Stimulated activated CD8-positive, alpha-beta memory T cell treated with anti-CD3 and anti-CD28 coated beads, Interleukin-7, amount 100 ng/mL, for 1 hour (primary cell): ENCODE measurements at places on chromosomes 5 and 9.

GRCh38 chr9:133046900-133047295 lies 14.9 kb upstream of the CEL start:
- no peak for DNase-seq

GRCh38 chr9:78871452-78872331 lies 574.8 kb downstream of the PSAT1 start:
- no peak for DNase-seq

GRCh38 chr5:35651002-35651756 lies 33.5 kb downstream of the SPEF2 start:
- DNase-seq: peak; percentile 26

- DNase-seq: no peak
Measured at GRCh38 chr9:127233550-127233949, 31.0 kb upstream of the GARNL3 start.

GRCh38 chr9:114583371-114584155 lies 4.0 kb upstream of the ATP6V1G1 start:
- DNase-seq: no peak

DNA sequence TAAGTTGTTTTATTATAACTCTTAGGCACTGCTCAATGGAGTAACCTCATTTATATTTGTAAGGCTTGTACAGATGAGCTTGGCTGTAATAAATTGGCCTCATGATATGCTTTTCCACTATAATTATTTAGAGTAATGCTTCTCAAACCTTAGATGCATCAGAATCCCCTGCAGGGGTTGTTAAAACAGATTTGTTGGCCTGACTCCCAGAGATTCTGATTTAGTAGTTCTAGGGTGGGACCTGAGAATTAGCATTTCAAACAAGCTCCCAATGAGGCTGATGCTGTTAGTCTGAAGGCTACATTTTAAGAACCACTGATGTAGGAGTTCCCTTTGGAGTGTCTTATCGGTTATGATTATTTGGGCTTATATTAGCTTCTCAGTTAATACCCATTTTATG lies 38.2 kb upstream of the ARSB start:
- DNase-seq: no peak

GRCh38 chr5:80492741-80493140 lies 4.8 kb downstream of the FAM151B start:
- no peak for DNase-seq

DNA sequence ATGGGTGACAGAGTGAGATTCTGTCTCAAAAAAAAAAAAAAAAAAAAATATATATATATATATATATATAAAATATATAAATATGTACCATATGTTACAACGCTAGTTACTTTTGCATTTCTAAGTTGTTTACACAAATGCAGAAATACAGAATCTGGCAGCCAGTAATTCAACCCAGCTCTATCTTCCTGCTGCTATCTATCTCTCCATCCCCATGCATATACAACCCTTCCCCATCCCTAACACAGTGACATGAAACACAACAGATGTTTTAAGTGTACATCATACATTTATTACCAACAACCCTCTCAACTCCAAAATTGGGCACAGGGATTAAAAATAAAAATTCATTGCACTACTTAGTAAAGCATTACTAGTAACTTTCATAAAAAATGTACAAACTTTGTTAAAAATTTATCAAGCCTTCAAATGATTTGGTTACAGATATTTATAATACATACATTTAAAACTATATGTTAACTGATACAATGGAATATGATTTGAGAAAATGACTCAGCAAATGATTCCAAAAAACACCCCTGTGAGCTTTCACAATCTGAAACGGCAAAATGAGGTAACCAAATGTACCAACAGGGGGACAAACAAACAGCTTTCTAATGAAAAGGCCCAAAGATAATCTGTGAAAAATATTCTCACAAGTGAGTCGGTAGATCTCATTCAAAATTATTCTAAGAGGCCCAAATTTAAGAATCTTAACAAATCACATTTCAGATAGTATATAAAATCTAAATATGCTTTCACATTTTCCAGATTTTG lies 63.8 kb downstream of the RNF38 start:
- DNase-seq: no peak

- no peak for DNase-seq
Measured at GRCh38 chr5:53472279-53472678, 8.2 kb upstream of the FST start.

DNA sequence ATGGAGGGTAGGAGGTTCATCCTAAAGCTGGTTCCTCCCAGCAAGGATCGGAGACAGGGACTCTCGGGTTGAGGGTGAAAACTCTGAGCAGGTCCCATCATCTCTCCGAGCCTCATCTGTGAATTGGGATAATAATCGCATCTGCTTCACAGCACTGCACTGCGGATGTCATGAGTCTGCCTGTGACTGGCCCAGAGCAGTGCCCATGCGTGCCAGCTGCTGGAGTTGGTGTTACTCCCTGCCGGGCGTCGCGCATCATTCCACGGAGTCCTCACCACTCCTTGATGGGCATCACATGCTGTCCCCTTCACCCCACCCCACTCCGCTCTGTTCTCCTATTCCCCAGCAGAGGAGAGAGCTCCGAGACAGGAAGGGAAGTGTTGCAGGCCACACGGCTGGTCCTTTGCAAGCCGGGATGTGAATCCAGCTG lies 35.1 kb upstream of the ORM1 start:
- no peak for DNase-seq

DNA sequence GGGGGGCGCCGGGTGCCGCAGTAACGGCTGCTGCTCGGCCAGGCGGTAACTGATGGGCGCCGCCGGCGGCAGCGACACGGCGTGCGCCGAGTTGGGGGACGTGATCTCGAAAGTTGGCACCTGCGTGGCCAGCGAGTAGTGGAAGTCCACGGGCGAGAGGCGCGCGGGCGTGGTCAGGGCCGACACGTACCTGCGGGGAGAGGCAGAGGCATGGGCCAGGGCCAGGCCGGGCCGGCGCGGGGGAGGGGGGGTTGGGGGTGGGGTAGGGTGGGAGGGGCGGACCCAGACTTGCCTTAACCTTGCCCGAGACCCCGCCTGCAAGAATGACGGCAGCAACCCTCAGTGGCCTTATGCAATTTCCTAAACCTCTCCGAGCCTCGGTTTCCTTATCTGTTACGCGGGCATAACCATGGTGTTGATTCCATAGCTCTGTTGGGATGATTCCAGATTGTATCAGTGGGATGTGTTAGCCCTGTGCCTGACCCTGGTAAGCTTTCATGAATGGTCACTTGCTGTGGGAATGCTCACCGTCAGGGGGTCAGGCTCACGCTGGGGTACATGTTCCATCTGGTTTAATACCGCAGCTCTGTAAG lies 53.0 kb downstream of the PSD2 start:
- DNase-seq: no peak

- DNase-seq: no peak
Measured at GRCh38 chr9:113620377-113621161, 157.0 kb downstream of the RGS3 start.

DNA sequence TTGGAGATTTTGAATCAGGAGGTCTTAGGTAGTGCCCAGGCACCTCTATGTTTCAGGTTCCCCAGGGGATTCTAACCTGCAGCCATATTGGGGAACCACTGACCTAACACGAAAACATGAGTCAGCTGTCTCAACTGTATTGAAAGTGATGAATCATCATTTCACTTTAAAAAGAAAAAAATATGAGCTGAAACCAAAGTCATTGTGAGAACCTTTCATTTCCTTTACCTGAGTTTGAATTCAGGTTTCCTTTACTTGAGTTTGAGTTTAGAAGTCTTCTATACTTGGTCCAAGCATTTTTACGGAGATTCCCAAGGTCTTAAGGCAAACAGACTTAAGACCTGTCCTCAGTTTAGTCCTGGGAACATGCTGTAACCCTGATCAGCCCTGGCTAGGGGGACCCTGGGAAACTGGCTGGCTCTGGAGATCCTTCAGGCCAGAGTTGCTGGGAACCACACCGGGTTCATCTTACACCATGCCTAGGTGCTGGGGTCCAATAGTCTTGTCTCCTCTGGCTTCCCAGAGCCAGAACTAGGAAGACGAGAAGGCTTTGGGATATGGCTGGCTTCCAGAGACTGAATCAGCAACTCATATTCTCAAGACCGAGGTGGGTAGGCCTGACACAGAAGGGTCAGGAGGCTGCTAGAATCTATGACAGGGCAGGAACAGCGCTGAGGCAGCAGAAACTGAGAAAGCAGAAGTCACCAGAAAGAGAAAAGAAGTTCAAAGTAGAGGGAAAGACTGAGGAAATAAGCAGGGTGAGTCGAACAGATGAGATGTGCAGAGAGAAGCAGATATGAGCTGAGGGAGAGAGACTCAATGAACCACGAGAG lies 16.4 kb upstream of the PDCD1LG2 start:
- DNase-seq: no peak

DNA sequence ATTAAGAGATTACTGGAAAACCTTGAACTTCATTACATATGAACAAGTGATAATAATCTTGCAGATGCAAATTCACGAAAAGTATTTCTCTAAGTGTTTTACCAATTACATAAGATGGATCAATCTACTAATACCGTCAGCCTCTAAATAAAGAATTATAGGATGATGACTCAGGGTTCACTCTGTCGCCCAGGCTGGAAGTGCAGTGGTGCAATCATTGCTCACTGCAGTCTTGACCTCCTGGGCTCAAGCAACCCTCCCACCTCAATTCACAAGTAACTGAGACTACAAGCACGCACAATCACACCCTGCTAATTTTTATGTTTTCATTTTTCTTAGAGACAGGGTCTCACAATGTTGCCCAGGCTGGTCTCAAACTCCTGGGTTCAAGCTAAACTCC lies 56.1 kb downstream of the CHD1 start:
- no peak for DNase-seq

GRCh38 chr9:135490166-135490870 lies 10.2 kb upstream of the MRPS2 start:
- DNase-seq: no peak

GRCh38 chr5:9781890-9782289 lies 151.7 kb upstream of the TAS2R1 start:
- DNase-seq: no peak

- DNase-seq: no peak
Measured at GRCh38 chr5:125085797-125086505, 339.5 kb upstream of the ZNF608 start.

DNA sequence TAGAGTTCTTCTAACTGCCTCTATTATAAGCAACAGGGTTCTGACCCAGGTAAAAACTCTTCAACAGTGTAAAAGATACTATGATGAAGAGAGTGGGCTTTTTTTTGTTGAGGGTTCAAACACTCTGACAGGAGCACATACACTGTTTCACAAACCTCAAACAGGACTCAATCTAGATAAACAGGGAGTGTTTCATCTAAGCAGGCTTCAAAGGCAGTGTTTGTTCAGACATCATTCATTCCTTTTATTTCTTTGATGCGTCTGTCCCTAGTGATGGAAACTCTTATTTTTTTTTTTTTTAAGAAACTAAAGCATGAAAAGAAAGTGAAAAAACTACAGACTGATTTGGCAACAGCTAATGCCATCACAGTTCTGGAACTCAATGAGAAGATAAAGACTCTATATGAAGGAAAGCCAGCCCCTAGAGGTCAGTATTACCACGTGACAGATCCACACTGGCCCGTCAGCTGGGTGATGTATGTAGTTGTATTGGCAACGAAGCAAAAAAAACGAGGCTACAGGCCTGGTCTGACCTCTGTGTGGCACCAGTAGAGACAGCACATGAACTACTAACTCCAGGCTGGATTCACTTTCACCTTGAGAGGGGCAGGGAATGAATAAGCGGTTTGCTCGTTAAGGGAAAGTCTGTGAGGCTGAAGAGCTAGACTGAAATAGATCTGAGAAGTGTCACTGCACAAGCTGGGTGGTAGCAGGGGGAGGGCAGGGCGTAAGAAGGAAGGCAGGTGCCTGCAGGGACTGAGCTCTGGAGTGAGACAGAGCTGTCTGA lies 172.2 kb downstream of the CCDC192 start:
- no peak for DNase-seq

DNA sequence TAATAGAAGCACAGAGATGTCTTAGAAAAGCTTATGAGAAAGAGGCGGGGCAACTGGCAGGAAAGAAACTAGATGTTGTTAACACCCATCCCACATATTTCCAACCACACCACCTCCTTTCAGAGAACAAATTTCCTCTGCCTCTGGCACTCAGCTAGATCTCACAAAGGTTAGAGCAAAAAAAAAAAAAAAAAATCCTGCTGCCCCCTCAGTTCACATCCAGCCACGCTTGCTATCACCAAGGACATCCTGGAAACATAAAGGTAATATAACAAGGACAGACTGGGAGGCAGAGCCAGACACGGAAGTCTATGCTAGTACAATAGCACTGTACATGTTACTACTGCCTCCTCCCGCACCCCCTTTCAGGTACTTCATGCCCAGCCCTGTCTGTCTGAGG lies 238.0 kb upstream of the PTGER4 start:
- no peak for DNase-seq

DNA sequence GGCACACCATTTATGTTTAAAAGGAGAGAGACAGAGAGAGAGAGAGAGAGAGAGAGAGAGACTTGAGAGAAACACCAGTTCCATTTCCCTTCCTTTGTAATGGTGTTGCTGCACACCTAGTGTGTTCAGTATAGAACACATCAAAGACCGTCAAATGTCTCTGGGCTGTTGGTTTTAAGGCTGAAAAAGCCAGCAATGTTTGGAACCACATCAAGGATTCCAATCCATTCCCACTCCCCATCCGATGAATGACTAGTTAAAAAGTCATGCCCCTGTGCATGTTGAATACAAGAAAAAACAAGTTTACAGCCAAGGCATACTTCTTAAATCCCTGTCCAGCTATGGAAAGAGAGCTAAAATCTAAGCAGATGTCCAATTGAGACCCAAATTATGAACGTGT lies 83.0 kb upstream of the IFNE start:
- DNase-seq: no peak

DNA sequence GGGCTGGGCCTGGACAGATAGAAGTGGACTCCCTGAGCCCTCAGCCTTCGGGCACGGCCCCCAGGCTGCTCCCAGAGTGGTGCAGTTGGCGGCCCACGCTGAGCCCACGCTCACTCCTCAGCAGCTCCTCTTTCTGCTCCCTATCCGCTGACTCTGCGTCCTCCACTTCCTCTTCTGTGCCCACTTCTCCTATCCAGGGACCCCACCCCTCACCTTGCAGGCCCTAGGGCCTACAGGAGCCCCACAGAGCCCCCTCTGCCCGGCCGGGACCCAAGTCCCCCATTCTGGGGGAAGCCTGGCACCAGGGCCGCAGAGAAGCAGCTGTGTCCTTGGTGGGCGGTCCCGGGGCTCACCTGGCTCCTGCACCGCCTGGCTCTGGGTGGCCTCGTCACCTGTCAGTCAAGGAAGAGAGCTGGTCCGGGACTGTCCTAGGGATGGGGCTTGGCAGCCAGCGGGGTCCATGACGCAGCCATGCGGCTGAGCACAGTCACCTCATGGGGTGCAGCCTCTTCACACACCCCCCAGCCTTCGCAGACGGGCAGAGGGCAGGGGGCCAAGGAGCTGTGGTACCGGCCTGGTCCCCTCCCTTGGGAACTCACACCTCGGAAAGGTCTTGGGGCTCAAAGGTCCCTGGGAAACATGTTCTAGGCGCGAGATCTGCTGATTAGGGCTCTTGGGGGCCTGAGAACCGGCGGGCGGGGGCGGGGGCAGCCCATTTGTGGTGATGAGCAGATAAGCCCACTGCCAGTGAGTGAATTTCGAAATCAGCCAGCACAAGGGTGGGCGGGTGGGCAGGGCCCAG lies 5.4 kb upstream of the NRARP start:
- no peak for DNase-seq

- DNase-seq: no peak
Measured at GRCh38 chr5:72288924-72289323, 31.1 kb downstream of the MRPS27 start.

- DNase-seq: no peak
Measured at GRCh38 chr5:106324356-106324755, 1346.4 kb downstream of the EFNA5 start.

GRCh38 chr9:124239249-124240073 lies 18.3 kb upstream of the NEK6 start:
- DNase-seq: no peak
